ENCODE measurements at places on chromosomes 16 and 17.

GRCh38 chr16:60328152-60328551 is 1594.0 kb upstream of the GOT2 start:
- DNase-seq: no peak

DNA sequence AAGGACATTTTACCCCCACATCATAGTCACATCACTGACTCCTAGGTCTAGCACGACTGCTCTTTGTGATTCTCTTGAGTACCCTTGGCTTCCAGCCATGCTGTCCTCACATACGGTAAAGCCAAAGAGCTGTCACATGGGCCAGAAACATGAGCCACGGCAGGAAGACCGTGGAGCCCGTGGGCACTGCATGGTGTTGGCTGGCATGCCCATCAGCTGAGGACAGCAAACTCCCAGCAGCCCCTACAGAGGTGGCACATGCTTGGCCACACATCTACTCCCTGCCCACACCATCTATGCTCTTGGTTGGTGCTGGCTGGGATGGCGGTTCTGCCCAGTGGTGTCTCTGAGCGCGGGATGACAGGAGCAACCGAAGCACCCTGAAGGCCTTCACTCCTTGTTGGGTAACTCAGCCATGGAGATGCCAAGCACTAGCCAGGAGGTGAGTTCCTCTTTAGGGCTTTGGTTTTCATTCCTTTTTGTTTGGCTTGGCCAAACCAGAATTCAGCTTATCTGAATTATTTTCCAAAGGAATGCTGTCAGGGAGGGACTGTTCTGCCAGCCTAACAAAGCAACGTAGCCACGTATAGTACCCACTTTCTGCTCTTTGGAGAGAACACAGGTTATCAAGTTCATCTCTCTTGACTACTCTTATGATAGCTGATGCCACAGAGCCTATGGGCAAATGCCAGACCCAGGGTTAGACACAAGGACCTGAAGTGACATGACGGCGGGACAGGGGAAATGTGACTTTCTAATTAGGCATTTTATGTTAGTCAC is 10.0 kb downstream of the TNFAIP1 start:
- DNase-seq: no peak

DNA sequence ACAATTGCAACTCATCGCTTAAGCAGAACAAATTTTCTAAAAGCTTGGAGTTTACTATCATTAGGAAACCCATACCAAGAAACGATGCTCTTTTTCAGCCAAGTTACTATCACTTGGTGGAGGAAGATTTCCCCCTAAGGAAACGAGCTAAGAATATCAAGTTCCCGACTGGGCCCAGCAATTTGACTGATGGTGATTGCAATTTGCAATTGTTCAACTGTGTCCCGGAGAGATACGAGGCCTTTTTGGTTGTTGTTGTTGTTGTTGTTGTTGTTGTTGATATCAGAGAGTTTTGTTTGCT is 6.2 kb downstream of the HS3ST3A1 start:
- DNase-seq: no peak

DNA sequence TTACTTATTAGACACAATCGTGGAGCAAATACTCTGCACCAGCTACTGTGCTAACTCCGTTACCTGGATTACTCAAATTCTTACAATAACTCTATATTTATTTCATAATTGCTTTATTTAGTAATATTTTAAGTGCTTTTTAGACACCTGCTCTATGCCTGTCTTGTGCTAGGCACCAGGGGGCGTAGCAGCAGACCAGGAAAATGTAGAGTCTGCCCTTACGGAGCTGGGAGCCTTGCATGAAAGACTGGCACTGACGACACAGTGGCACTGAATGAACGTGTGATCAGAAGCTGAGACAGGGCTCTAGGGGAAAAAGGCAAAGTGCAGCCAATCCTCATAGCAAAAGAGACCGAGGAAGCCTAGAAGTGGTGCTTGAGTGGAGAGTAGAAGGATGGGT is 486.5 kb downstream of the CDH13 start:
- DNase-seq: no peak

DNA sequence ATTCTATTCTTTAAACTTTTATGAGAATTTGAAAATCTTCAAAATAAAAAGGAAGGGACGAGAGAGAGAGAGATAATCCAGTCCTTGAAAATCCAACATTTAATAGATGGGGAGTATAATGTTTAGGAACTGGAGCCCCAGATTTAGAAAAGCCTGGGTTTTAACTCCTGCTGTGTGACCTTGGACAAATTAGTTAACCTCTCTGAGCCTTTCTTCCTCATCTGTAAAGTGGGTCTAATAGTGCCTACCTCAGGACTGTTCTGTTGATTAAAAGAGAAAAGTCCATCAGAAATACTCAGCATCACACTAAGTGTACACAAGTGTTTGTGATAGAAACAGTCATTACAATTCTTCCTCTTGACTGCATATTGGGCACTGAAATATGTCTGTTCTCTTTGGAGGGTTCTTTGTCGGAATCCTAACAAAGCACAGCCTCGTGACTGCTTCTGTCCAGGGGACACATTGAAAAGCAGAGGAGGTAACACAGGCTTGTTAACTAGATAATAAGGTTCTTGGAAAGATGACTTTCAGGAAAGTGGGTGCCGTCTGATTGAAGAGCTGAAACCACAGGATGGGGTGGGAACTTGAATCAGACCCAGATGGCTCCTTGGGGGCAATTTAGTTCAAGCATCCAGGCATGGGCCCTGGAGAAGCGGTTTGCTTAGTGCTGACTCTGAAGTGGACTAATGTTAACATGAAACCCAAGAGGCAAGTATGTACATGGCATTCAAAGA is 128.2 kb downstream of the CLEC16A start:
- no peak for DNase-seq

- no peak for DNase-seq
Observed at GRCh38 chr16:2598723-2599122, 60.9 kb downstream of the PDPK1 start.

DNA sequence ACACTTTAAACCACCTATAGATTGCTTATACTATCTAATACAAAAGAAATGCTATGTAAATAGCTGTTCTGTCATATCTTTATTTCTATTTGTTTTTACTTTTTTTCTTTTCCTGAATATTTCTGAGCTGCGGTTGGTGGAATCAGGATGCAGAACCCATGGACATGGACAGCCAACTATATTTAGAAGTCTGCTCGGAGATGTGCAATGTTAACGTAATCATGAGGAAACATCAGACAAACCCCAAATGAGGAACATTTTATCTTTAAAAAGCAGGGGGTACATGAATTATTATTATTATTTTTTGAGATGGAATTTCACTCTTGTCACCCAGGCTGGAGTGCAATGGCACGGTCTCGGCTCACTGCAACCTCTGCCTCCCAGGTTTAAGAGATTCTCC is 31.4 kb upstream of the GHDC start:
- no peak for DNase-seq

GRCh38 chr17:58313815-58314705 is 14.5 kb downstream of the TSPOAP1 start:
- no peak for DNase-seq

- DNase-seq: no peak
Observed at GRCh38 chr17:74807441-74807840, 31.3 kb upstream of the NAT9 start.

Data from fibroblast of skin of left biceps (primary cell).